ENCODE measurements at places on chromosomes 11 and 22.

DNA sequence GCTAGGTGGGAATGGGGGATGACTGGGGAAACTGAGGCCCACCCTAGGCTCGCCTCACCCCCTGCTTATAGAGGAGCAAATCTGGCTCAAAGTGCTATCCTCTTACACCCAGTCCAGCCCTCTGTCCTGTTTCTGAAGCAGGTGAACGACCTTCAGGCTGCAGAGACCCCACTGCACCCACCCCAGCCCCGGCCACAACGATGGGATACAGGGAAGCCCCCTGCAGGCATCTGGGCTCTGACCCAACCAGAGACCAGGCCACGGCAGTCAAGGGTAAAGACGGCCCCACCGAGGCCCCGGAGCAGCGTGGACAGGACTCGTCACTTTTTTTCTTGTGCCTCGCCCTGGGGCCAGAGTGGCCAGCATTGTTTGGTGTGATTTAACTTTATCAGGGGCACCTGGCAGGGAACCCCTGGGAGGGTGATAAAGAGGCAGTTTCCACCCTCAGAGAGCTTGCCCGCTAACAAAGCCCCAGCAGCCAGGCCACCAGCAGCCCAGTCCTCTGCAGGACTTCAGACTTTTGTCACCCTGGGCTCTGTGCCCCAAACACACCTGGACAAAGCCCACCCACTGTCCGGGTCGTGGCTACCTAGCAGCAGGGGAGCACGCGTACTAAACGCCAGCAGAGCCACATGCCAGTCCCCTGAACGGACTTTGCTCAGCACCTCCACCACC is 612.6 kb downstream of the TBC1D22A start:
- no peak for DNase-seq

DNA sequence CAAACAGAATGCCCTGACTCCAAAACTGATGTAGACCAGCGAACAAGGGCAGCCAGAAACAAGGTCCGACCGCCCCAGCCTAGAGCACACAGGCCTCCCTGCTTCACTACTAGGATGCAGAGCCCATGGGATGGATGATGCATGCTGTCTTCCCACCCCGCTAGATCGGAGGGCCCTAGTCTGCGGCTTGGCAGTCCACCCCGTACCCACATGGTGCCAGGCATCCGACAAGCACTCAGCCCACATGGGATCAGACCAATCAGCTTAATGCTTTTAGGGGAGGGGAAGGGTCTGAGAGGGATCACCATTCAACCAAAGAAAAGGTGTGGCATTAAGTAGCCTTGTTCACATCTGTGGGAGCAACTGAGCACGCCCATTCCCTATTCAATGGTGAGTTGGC is 30.6 kb downstream of the PISD start:
- DNase-seq: no peak

GRCh38 chr22:26549902-26550497 is 37.7 kb upstream of the TFIP11 start:
- DNase-seq: peak; percentile 3

DNA sequence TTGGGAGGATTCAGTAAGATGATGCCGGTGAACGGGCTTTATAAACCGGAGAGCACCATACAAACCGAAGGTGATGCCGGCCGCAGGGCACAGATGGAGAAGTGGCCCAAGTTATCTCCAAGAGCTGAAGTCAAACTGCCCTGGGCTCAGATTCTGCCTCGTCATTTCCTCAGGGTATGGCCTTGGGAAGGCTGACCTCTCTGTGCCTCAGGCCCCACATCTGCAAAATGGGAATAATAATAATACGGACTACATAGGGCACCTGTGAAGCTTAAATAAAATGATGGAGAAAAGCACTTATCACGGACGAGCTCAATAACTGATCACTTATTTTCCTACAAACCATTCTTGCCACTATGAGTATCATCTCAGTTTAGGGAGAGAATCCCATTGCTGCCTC is 29.9 kb downstream of the DSCAML1 start:
- no peak for DNase-seq

GRCh38 chr11:64771861-64772260 is 6.5 kb downstream of the SF1 start:
- no peak for DNase-seq

- DNase-seq: no peak
Measured at GRCh38 chr11:104836691-104837090, 61.6 kb downstream of the CASP12 start.

DNA sequence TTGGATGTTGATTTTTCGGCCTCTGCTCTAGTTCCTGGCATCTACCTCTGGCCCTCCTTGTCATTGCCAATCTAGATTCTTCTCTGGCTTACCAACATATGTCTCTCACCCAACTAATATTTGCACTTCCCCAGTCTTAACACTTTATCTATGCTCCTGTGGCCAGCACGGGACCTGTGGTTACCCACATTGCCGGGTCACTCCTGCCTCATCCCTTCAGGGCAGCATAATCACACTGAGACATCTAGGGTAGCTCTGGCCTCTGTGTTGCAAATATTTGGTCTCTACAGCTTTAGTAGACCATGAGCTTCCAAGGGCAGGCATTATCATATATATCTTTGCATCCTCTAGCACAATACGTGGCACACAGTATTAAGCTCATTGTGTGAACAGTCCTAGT is 182.0 kb upstream of the ARHGAP20 start:
- no peak for DNase-seq

- no peak for DNase-seq
Measured at GRCh38 chr22:47408409-47408808, 646.0 kb downstream of the TBC1D22A start.

- no peak for DNase-seq
Measured at GRCh38 chr11:2775083-2775625, 75.4 kb upstream of the KCNQ1OT1 start.

GRCh38 chr11:27996066-27996465 is 111.9 kb downstream of the KIF18A start:
- no peak for DNase-seq

GRCh38 chr11:110392056-110392455 is 37.7 kb upstream of the FDX1 start:
- DNase-seq: no peak
